T-helper 17 cell (primary cell): ENCODE measurements at places on chromosomes 3 and 15. TPM values are rescaled to one million over a fixed set of nuclear protein-coding genes. Genes with fewer than 3 reads are reported as not detected.

STOML1 gene
- total RNA-seq: 5.6 TPM

PDIA5 gene
- 4.6 TPM for total RNA-seq

ISL2 gene
- total RNA-seq: not detected

DNA sequence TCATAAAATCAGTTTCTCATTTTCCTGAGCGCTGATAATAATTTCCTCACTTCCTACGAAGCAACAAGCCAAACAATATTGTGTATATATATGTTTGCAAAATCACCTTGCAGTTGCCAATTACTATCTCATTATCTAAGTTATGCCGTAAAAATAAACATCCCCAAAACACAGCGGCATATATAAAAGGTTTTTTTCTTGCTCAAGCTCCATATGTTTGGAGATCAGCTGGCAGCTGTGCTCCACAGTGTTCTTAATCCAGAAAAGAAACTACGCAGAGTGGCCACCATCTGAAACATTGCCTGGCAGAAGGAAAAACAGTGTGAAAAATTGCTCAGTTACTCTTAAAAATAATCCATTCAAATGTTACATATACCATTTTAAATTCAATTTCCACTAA is 951.4 kb downstream of the PLOD2 start:
- no peak for DNase-seq

DNA sequence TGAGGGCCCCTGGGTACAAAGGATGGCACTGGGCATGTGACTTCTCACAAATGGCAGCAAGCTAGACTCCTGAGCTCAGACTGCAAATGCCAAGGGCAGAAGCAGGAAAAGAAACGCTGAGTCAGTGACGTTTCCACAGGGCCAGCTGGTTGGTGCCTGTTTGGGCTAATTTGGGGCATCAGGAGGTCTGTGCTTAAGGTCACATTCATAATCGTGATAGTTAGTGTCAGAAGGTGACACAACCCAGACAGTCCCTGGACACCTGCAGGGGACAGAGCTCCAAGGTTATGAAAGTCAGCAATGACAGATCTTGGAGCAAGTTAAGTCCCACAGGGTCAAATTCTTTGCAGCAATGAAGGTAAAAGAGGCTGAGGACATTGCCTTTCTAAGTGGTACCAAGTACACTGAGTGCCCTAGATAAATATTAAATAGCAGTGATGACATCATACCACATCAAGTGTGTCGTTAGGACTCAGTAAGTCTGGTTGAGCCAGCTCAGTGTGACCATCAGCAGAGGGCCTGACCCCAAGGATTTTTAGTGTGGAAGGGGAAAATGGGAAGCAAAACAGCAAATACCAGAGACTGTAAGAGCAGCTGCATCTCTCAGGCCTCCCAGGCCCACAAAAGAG is 556.9 kb upstream of the CFAP20DC start:
- DNase-seq: no peak

GRCh38 chr3:110157221-110157620 is 819.9 kb upstream of the DPPA4 start:
- DNase-seq: no peak

DNA sequence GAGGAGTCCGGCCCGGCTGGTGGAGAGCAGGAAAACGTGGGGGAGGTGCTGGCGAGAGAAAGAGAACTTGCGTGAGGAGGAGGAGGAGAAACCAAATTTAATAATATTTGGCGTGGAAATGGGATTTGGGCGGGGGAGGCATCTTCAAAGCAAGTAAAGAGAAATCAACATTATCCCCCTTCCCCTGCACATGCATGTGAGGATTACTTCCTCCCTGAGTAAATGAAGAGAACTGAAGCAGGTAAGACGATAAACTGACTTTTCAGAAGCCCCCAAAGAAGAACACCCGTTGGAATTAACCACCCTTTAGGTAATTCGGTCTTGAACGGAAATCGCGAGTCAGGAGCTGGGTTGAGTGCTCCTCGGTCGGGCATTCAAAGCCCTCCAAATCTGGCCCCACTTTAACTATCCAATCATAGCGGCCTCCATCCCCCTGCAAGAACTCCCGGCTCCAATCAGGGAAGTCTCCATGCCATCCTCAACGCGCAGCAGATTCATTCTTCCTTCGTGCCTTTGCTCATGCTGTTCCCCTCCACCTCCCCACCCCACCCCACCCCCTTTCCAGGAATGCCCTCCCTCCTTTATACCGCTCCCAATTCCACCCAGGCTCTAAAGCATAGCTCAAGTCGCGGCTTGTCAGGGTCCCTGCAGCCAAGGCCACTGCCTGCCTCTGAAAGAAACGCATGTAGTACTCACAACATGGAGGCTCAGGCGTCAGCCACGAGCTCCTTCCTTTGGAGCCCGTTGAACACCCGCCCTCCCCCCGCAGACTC is 545 bp upstream of the RFX7 start:
- DNase-seq: no peak

DNA sequence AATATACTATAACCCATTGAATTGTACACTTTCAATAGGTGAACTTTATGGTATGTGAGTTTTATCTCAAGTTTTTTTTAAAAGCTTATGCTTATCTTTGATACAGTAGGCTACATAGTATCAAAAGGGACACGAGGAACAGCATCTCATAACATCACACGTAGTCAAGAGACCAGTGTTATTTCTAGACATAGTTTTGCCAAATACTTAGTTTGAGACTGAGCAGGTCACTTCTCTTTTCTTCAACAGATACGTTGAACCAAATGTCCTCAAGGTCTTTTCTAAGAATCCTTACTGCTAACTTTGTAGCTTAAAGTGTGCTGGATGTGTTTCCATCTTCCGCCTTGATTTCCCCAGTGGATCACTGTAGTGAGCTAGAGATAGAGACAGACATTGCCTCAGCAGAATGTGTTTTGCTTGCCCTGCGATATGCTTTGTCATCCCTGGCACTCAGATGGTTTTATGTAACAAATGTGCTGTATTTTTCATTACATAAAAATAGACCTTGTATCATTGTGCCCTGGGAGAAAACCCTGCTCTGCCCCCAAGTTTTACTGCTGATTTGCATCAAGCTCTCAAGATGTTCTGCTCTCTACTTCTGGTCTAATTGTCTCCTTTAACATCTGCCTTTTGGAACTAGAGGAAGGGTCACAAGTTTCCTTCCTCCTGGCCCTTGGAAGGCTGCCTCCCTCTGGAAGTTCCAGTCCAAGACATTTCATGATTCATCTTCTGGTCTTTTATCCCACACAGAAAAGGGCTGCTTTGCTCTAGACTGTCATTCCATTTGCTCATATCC is 426.4 kb upstream of the RGMA start:
- no peak for DNase-seq

- DNase-seq: no peak
These were observed 33.5 kb downstream of the SRPRB start for GRCh38 chr3:133838916-133839800.

DNA sequence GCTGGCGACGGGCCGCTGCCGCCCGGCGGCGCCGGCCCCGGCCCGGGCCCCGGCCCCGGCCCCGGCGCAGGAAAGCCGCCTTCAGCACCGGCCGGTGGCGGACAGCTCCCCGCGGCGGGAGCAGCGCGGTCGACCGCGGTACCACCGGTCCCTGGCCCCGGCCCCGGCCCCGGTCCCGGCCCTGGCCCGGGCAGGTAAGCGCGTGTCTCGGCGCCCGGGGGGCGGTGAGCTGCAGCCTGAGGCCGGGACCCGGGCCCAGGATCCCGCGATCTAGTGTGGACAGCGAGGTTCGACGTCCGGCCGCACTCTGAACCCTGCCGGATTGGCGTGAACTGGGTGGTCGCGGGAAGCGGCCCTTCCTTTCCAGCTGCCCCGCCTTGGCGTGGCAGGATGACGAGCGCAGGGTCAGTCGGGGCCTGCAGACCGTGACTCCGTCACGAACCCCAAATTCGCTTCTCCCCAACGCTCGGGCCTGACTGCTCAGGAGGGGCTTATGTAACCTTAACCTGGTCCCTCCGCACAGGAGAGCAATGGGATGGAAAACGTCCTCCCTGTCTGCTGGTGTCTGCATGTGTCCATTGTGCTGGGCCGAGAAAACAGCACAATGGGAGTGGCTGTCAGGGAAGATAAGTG is 472 bp downstream of the BSN start:
- DNase-seq: peak; percentile 54

GRCh38 chr3:2614578-2614977 is 495.6 kb downstream of the IL5RA start:
- DNase-seq: no peak

DNA sequence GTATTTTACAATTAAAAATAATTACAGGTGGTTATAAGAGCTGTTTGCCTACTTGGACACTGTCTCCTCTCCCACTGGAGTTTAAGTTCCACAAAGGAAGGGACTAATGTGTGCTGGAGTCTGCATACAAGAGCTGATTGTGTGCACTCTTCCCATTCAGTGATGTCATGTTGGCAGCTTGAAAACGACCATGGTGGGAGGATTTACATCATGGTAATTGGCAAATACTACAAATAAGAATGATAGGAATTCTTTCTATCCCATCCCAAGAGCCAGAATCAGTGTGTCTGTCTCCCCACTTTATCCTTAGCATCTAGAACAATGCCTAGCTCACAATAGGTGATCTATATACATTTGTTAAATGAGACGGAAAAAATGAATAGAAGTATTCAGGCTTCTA is 14.1 kb downstream of the ITGA11 start:
- no peak for DNase-seq

DNA sequence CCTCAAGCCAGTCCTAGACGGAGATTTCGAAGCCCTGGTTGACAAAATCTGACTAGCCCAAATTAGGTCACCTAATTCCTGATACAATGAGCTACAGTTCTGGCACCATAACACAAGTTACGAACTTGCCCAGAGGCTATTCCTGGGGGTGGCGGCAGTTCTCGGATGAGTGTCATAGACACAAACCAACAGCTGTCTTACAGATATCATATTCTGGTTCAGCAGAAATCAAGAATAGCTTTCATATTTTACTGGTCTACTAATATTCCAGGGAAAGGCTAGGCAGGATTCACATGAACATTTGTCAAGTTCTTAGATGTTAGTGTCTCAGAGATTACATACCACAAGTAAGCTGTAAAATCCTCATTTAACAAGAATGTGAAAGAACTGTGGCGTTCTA is 8.8 kb downstream of the ANAPC13 start:
- no peak for DNase-seq

- DNase-seq: no peak
These were observed 36.0 kb downstream of the NR2F2 start for GRCh38 chr15:96366526-96366877.

- no peak for DNase-seq
These were observed 3.5 kb upstream of the LINGO1 start for GRCh38 chr15:77636209-77636608.

- no peak for DNase-seq
These were observed 153.2 kb downstream of the MYRIP start for GRCh38 chr3:39962581-39962980.

DNA sequence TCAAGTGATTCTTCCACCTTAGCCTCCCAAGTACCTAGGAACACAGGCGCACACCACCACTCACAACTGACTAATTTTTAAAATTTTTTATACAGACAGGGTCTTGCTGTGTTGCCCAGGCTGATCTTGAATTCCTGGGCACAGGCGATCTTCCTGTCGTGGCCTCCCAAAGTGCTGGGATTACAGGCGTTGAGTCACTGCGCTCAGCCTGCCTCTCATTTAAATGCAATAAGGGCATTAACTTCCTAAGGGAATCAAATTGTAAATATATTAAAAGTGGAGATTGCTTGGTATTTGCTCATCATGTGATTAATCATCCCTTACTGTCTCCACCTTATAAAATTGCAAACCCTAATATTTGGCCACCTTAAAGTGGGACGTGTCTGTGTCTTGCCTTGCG is 65.2 kb downstream of the PGPEP1L start:
- no peak for DNase-seq

- DNase-seq: no peak
These were observed 40.9 kb upstream of the EPHB1 start for GRCh38 chr3:134753999-134754742.

- no peak for DNase-seq
These were observed 195.6 kb upstream of the CFAP20DC start for GRCh38 chr3:59245300-59245858.

- no peak for DNase-seq
These were observed 126.9 kb downstream of the LRRK1 start for GRCh38 chr15:101045835-101046691.

GRCh38 chr3:5221701-5222100 is 34.2 kb downstream of the EDEM1 start:
- DNase-seq: no peak
